Karpas-422 (cell line): ENCODE measurements at places on chromosomes 4 and X.

- no peak for DNase-seq
These were observed 96.3 kb downstream of the ANK2 start for GRCh38 chr4:113145519-113146291.

DNA sequence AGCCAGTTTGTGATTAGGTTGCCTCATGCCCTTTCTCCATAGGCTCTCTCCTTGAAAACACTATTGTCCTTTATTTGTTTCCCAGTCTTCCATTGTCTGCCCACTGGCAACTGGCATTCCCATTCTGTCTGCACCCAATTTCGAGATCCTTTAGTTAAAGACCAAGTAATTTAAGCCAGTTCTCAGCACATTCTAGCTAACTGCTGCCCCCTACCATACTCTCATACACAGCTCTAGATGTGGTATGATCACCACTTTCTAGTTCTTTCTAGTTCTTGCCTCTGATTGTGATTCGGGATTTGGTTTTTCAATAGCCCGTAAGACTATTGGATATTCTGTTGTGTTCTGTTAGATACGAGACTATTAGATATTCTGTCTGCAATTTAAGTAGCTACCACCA, 135.8 kb upstream of the TRPC5 start:
- DNase-seq: no peak

- DNase-seq: no peak
These were observed 1637.3 kb upstream of the PABPC4L start for GRCh38 chr4:135838889-135839288.

DNA sequence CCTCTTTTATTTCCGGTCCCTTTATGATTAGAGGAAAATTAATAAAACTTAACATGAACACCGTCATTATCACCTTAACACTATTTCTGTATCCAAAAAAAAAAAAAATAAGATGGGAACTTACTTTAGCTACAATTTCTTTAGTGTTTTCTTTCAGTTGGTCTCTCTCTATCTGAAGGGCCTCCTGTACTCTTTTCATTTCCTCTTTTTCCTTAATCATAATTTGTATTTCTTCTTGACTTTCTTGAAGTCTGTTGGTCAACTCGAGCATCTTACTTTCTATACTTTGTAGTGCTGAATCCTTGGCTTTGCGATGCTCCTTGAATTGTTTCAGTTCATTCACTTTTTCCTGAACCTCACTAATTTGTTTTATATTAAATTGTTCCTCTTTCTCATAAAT, 45.3 kb upstream of the BDH2 start:
- DNase-seq: no peak
